ENCODE measurements at places on chromosomes 11 and 22.

GRCh38 chr22:33044112-33044511 is 14.1 kb downstream of the SYN3 start:
- DNase-seq, result no peak

GRCh38 chr11:68763926-68764657 is 12.8 kb upstream of the TESMIN start:
- DNase-seq, result no peak

DNA sequence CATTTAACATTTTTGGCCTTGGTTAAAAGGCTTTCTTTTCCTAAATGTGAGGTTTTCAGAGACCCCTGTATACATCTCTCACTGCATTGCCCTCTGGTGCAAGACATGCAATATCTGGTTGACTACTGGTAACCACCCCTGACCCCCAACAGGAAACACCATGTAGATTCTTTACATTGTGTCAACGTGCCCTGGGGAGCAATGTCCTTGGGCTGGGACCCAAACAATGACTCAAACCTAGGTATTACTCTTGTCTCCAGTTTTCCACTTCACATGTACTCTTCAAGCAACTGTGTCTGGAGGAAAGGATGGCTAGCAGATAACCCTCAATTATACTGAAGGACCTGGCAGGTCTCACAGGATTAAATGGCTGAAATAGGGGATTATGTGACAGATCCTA is 1.1 kb upstream of the GPR83 start:
- no peak for DNase-seq

DNA sequence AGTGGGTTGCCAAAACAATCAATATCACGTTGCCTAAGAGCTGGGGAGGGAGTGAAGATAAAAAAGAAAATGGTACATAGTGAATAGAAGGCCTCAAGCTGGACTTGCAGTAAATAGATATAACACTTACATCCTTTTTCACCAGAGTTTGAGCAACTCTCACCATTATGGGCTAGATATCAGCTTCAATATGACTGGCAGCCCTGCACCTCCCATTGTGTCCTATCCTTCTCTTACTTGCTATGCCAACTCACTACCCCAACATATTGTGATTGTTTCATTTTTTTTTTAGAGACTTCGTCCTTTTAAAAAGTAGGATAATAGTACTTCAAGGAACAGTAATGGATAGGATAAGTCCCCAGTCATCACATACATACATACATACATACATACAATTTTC is 7.4 kb downstream of the HBG1 start:
- no peak for DNase-seq

DNA sequence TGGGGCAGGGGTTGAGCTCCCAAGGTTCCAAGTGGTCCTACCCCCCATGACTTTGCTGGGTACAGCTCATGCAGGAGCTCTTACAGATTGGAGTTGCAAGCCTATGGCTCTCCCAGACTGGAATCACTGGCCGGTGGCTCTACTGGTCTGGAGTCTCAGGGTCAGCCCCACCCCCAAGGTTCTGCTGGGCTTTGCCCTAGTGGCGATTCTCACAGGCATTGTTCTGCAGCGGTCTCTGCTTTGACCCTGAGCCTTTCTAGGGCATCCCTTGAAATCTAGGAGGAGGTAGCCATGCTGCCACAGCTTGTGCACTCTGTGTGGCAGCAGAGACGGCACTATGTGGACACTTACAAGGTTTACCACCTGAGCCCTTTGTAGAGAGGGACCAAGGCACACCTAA is 49.3 kb upstream of the HMGXB4 start:
- DNase-seq, result no peak

DNA sequence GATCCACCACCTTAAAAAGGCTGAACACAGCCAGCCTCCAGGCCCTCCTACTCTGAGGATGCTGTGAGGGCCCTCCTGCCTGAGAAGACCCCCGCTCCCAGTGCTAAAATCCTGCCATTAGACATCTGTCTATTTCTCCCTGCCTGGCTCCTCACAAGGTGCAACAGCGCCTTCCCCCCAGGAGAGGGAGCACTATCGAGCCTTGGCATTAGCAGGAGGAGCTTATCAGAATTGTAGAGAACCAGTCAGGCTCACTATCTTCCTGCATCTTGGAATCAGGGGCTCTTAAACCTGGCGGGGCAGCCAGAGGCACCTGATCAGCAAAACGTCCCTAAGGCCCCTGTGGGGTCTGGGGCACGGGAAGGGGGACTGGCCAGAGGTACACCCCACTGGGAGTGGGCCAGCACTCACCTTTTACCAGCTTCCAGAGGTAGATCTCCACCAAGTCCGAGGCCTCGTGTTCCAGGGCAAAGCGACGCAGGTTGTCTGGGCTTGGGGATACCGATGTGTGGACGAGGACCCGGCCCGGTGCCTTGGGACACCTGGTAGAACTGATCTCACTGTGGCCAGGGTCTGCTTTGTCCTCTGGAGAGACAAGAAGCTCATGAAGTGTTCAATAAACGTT is 28.7 kb downstream of the CHRDL2 start:
- DNase-seq, result peak; percentile 55

DNA sequence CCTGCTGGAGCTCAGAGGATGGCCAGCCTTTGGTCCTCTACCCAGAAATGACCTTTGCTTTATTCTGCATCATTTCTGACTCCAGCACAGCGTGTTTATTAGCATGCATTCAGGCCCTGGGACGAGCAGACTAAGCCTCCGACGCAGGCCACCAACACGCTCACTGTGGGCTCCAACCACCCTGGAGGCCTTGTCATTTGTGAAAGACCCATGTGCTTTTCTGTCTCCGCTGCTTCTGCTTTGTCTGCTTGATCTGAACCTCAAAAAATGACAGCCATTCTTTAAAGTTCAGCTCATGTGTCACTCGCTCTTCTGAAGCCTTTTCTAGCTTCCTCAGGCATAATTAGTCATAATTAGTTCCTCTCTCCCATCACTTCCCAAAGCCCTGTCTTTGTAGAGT is 109.1 kb upstream of the TIMP3 start:
- no peak for DNase-seq

DNA sequence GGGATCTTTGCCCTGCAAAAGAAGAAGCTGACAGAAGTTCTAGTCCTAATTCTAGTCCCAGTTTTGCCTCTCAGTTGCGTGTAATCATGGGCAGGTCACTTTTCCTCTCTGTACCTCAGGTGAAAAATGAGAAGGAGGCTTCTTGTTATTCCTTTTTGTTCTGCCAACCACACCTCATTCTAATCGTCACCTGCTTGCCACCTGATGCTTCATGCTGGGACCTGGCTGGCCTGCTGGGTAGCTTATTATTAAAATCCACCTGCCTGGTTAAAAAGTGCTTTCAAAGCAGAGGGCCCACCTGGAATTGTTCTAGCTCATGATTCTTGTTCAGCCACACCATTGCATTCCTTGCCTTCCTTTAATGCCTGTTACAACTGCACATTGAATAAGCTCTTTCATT is 8.4 kb upstream of the ALG8 start:
- peak; percentile 71 for DNase-seq

GRCh38 chr11:86999859-87000753 is 37.6 kb upstream of the TMEM135 start:
- DNase-seq, result no peak

DNA sequence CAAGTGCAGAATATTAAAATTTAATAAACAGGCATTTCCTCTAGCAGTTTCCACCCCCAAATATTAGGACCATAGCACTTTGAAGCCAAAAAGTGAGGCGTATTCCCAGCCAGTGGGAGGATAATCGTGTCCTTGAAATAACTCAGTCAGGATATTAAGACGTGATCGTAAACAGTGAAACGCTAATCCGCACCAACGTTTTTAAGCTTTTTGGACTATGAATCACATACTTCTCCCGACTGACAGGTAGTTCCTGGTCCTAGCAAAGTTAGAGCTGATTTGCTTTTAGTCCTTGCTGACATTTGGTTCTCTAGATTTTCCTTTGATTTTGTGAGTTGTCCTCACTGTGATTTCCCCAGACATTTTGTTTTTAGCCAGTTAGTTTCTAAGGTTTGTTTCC is 197.1 kb upstream of the ARHGAP20 start:
- no peak for DNase-seq

GRCh38 chr11:102781676-102782075 is 1.2 kb upstream of the MMP10 start:
- DNase-seq, result no peak

GRCh38 chr11:16840951-16841350 is 102.5 kb downstream of the C11orf58 start:
- no peak for DNase-seq

GRCh38 chr11:18768978-18769377 is 22.6 kb downstream of the PTPN5 start:
- DNase-seq, result no peak

GRCh38 chr11:106925245-106925644 is 93.0 kb downstream of the GUCY1A2 start:
- DNase-seq, result no peak

DNA sequence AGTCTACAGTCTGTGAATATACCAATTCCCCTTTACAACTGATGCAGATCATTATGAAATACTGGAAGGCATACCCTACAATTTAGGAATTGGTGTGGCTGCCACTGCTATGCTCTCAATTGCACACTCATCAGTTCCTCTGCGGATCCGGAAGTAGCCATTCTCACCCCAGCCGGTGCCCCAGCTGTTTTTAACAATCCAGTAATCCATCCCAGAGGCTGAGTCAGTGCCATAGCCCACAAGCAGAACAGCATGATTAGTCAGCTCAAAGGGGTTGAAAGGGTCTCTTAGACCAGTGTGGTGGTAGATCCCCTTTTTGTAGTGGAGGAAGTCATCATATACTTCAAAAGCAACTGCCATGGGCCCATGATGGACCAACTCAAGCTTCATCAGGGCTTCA is 43.6 kb downstream of the CTSC start:
- no peak for DNase-seq
